RPMI7951 (cell line): ENCODE measurements at places on chromosomes 7 and 10. TPM values are rescaled to one million over a fixed set of nuclear protein-coding genes. Genes with fewer than 3 reads are reported as not detected.

- DNase-seq: peak; percentile 19
These were observed 39.4 kb upstream of the ATOH7 start for GRCh38 chr10:68271196-68271882.

- DNase-seq: no peak
These were observed 509.8 kb downstream of the SUGCT start for GRCh38 chr7:40644454-40645188.

DNA sequence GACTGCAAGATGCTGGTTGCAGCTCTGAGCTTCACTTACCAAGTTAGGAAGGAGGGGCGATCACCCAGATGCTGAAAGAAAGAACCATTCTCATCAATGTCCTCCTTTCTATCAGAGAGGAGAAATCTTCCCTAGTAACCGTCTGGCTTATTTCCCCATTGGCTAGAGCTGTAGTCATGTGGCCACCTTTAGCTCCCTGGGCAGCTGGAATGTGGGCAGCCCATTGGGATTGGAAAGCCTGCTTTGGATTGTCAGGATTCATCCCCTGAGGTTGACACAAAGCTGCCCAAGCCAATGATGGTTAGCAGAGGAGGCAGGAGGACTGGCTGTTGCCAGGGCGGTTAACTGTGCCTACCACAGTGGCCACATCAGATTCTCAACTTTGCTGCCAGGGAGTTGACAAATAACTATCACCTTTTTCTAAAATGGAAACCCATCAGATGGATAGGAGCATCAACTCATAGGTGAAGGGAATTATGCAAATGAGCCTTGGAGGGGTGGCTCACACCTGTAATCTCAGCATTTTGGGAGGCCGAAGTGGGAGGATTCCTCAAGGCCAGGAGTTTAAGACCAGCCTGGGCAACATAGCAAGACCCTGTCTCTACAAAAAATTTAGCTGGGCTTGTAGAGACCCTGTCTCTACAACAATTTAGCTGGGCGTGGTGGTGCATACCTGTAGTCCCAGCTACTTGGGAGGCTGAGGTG lies 206.4 kb upstream of the GALNT17 start:
- DNase-seq: no peak

SFRP4 gene
- total RNA-seq: 0.10 and 0.12 TPM in 2 replicates

KAZALD1 gene
- 8.1 and 11.4 TPM in 2 replicates for total RNA-seq
